ENCODE measurements at places on chromosomes 16 and 17.

GRCh38 chr17:58528443-58528842 lies 14.0 kb upstream of the MTMR4 start:
- DNase-seq, result no peak

DNA sequence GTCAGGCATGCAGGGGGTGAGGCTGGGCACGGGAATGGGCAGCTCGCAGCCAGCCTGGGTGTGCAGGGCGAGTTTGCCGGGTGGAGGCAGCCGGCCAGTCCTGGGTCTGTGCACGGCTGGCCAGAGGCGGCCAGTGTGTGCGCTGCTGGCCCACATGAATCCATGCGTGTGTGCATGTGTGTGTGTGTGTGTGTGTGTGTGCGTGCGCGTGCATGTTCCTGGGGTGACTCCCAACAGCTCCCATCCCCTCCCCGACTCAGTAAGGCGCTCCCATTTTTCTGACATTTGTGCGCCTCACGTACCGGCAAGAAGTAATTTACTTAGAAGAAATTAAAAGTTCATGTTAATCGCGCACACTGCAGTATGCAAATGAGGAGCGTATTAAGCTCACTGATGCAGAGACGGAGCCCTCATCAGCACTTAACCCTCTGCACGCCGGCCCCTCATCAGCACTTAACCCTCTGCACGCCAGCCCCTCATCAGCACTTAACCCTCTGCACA lies 55.4 kb upstream of the ACSF3 start:
- DNase-seq, result no peak

- DNase-seq, result no peak
Observed at GRCh38 chr17:73223626-73224230, 30.9 kb downstream of the COG1 start.

DNA sequence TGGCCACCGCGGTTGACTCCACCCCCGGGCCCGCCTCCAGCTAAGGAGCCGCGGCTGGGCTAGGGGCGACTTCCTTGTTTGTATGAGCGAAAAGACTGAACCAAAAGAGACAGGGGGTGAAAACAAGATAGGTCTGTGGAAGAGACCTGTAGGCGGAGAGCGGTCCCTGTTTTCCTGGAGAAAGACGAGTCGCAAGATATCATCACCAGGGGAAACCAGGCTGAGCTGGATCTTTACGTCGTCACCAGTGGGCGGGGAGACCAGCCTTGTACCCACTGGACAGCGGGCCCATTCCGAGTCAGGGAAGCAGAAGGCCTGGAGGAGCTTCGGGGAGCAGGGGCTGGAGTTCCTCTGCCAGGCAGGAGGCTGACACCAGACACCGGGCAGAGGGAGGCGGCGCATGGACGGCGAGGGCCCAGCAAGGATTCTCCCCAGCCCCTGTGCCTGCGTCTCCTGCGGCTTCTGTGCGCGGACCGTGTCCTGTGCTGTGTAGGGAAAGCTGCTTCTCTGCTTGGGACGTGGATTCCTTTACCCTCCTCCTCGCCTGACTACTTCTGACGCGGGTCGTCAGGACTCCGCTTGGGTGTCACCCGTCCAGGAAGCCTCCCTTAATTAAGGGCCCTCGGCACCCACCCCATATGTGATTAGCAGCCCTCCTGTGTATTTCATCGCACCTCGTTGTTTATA lies 10.3 kb upstream of the ARL4D start:
- peak; percentile 85 for DNase-seq

DNA sequence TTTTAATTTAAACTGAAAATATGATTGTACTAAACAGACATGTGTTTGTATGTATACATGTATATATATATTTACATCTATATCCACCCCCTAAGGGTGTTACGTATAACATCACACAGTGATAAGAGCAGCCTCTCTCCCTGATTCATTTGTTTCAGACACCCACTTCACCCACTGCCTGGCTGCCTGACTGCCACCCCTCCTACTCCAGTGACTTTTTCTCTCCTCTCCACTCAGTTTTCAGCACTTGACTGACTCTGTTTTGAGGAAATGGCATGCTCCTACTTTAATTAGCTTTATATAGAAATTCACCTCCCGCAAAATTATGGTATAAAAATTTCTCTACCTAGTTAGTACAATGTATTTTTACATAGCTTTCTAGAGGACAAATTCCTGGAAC lies 20.0 kb downstream of the BFAR start:
- no peak for DNase-seq

DNA sequence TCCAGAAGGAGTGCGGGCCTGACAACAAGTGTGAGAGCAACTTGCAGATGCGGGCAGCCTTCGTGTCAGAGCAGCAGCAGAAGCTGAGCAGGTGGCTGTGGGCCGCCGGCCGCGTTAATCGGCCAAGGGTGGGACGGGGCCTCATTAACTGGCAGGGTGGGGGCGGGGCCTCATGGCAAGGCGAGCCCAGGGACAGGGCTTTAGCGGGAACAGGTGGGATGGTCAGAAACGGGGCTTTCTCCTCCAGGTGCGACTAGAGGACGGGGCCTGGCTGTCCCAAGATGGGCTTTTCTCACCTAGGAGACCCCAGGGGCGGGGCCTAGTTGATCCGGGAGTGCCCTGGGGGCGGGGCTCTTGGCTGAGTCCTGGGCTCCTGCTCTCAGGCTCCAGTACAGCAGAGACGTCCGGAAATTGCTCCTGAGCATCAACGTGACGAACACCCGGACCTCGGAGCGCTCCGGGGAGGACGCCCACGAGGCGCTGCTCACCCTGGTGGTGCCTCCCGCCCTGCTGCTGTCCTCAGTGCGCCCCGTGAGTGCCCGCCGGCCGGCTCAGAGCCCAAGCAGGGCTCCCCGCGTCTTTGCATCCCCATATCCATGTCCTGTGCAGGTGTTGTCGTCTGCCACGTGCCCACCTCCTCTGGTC lies 18.4 kb upstream of the PDK2 start:
- DNase-seq, result no peak

- no peak for DNase-seq
Observed at GRCh38 chr17:71313866-71314265, 807.0 kb upstream of the SOX9 start.

DNA sequence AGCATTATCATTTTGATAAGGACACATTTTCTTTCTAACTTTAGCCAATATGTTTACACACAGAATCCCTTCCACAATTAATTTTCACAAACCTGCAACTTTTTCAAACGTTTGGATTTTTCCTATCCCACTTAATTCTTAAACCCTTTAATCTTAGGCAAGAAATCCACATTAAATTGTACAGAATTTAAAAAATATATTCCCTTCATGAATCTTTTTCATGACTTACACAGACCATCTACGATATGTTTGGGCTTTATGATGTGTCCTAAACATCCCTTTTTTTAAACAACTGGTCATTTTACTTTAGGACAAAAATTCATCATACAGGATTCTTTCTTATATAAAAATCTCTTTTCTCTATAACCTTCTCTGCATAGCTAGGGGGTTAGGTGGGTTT lies 241.5 kb upstream of the CNTNAP4 start:
- DNase-seq, result no peak

DNA sequence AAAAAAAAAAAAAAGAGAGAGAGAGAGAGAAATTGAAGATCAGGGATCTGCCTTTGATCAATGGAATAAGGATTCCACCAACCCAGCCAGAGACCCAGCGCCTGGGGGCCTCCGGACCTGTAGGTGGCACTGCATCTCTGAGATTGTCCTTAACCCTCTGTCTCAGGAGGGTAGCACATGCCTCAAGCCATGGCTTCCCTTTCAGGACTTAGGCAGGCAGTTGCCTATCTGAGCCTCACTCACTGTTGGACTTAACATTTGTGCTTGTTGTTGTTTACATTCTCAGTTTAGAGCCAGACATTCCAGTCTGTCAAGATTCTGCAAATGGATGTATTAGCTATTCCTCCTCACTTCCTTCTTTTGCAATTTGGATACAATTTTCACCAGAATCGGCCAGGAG lies 5.1 kb upstream of the SCNN1B start:
- DNase-seq, result no peak

DNA sequence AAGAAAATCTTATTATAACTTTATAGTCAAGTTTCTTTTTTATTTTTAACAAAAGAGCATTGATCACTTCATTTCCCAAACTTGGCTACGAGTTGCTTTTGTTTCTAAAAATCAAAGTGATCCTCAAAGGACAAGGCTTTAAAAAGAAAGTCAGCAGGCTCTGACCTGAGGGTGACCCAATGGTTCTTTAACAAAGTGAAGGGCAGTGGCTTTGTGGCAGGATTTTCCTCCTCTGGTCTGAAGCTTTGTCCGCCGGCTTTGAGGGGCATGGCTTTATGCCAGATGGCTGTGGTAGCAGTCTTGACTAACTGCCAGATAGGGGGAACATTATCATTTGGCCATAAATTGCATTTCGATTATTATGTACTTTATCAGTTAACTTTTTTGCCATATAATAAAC lies 28.5 kb downstream of the IQCK start:
- DNase-seq, result no peak

GRCh38 chr16:88063211-88063773 lies 112.1 kb downstream of the BANP start:
- DNase-seq, result no peak

- no peak for DNase-seq
Observed at GRCh38 chr17:7823581-7824001, 10.4 kb upstream of the KDM6B start.

GRCh38 chr16:48511071-48511540 lies 98.9 kb downstream of the N4BP1 start:
- no peak for DNase-seq

DNA sequence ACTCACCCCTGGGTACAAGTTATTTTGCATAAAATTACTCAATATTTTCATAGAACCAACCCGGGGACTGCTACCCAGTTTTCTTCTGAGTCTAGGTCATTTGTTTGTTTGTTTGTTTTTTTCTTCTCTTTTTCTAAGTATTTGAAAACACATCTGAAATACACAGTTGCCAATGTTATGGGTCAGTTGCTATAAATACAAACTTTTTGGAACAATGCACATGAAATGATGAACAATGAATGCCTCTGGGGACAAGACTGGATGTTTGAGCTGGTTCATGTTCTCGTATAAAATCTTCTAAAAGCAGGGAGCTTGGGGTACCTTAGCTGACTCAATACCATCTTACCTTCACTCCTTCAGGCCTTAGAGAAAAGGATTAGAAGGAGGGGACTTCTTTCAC lies 30.5 kb downstream of the TMEM238L start:
- no peak for DNase-seq

DNA sequence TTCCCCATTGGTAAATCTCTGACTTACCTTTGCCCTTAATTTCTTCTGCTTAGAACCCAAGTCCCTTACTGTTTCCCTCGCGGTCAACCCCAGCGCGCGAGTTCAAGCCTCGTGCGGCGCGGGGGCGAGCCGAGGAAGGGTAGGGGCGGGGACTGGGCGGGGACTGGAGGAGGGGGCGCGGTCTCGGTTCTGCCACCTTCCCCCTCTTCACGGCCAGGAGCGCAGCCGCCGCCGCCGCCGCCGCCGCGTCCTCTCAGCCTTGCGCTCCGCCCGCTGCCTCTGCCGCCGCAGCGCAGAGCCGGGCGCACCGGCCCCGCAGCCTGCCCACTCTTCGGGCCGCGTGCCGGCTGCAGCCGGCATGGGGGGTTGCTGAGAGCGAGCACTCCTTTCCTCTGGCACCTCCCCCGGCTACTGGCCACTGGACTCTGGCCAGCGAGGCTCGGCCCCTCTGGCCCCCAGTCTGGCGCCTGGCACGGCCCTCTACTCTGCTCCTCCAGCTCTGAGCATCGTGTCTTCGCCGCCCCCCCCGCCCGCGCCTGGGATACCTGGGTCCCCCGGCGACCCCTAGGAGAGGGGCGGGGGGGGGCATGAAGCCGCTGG lies at the start of gene RAPGEFL1:
TSS of gene RAPGEFL1 (plus strand) at position 196 of the 600 bp plus-strand sequence. CDS start at position 588, 392 bp downstream.
- DNase-seq, result peak; percentile 57
